Left ventricle myocardium superior (tissue), 1 donor: ENCODE measurements at places on chromosomes 7 and 10.

DNA sequence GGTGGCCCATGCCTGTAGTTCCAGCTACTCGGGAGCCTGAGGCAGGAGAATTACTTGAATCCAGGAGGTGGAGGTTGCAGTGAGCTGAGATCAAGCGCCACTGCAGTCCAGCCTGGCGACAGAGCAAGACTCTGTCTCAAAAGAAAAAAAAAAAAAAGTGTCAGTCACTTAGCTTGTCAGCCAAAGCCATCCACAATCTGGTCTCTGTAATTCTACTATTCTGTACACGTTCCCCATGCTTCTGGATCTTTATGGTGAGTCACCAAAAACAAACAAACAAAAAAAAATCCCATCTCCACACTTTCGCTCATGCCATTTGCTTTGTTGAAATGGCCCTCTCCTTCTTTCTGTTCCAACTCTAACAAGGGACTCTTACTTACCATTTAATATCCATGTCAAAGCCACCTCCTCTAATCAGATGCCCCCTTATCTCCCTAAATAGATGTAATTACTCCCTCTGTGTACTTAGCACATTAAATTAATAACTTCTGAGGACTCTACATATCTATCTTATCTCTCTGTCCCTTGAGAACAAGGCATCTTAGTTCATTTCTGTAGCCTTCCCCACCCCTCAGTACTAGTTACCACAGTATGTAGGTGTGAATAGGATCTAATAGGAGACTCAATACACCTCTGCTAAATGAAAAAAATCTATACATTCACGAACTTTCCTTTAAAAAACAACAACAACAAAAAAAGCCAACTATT, 128.4 kb downstream of the ELMO1 start:
- DNase-seq: no peak

- DNase-seq: no peak
Measured at GRCh38 chr10:104433669-104434068, 80.0 kb downstream of the CFAP58 start.

DNA sequence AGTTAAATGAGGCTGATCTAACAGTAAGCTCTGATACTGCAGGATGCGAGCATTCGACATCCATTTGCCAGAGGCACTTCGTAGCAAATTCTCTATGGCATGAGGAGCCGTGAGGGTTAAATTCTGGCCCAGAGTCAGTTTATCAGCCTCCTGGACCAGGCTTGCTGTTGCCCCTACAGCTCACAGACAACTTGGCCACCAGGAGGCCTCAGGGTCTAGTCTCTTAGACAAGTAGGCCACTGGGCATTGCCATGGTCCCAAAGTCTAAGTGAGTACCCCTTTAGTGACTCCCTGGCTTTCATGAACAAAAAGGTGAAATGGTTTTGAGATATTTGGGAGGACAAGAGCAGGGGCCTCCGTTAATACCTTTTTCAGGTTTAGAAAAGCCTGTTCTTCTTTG, 178.0 kb upstream of the MBL2 start:
- no peak for DNase-seq

DNA sequence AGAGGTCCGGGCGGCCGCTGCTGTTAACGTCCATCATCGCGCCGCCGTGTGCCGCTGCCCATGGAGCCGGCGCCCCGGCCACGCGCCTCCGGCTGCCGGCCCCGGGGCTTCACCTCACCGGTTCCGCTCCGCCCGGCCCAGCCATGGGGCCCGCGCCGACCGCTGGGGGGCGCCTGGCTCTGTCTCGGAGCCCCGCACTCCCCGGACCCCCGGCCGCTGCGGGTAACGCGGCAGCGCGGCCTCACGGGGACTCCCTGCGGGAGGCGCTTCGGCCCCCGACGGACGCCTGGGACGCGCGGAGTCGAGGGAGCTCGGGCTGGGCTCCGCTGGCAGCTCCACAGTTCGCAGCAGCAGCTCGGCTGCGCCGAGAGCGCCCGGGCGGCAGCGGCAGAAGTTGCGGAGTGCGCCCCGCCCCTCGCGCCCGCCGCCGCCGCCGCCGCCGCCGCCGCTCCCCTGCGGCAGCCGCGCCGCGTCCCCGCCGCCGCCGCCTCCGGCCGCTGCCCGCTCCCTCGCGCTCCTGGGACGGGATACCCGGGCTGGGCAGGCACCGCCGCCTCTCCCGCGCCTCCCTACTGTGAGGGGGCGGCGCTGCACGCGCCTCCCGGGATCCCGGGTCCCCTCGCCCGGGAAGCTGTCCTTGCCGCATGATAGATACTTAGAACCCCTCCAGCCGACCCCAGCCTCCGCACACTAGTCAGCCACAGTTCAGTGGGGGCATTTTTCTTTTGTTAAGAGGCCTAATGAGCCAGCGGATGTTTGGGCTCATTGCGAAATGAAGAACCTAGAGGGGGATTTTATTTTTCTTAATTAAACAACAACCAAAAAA, at the start of gene HTR7:
HTR7 (minus strand) TSS at position 405 of the 826 bp plus-strand sequence; CDS start at position 37, 368 bp downstream.
- peak; percentile 82 for DNase-seq

- DNase-seq: no peak
Measured at GRCh38 chr10:103232772-103233488, 12.8 kb upstream of the RPEL1 start.

DNA sequence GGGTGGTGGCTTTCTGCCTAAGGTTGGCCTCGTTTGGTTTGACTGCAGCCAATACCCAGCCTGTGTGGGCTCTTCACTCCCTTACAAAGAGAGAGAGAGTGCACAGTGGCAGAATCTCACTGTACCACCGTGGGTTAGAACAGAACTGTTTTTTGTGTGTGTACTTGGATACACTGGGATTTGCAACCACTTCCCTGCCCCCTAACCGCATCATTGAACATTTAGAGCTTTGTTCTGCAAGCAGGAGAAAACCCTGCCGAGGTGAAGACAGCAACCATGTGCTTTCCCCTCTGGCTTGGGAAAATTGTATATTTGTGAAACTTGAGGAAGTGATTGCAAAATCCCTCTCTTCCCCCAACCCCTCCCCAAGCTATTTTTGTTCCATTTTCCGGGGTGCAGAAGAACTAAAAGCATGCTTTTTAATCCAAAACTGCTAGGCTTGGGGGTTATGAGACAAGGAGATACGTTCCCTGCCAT, 201.2 kb downstream of the TCF7L2 start:
- DNase-seq: no peak

- no peak for DNase-seq
Measured at GRCh38 chr10:101310529-101311184, 43.3 kb upstream of the BTRC start.
